ENCODE measurements at places on chromosomes 12 and 14.

GRCh38 chr12:12039897-12040296 lies 30.8 kb upstream of the BCL2L14 start:
- DNase-seq = no peak

GRCh38 chr14:65492266-65492665 lies 79.7 kb downstream of the FUT8 start:
- no peak for DNase-seq

DNA sequence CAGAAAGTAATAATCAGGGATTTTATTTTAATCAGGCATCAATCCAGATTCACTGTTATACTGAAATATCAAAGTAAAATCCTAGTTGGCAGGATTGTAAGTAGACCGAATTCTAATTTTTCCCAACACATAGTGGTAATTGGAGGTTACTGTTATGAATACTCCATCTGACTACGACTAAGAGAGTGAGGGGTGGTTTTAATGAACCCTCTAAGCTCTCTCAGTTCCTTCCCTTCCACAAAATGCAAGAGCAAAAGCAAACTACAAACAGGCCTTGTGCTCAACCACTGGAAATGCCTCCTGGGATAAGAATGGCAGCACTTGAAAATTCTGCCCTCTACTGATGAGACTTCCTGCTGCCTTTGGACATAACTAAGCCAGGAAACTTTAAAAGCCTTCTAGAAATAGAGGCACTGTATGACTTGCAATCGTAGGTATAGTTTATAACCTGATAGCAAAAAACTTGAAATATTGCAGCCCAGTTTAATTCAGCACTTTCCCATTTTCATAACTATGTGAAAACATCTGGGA lies 184.8 kb downstream of the SLC16A7 start:
- no peak for DNase-seq

GRCh38 chr12:1117970-1118563 lies 127.0 kb downstream of the ERC1 start:
- peak; percentile 37 for DNase-seq

GRCh38 chr14:79279645-79280597 lies 931.4 kb downstream of the DIO2 start:
- no peak for DNase-seq

DNA sequence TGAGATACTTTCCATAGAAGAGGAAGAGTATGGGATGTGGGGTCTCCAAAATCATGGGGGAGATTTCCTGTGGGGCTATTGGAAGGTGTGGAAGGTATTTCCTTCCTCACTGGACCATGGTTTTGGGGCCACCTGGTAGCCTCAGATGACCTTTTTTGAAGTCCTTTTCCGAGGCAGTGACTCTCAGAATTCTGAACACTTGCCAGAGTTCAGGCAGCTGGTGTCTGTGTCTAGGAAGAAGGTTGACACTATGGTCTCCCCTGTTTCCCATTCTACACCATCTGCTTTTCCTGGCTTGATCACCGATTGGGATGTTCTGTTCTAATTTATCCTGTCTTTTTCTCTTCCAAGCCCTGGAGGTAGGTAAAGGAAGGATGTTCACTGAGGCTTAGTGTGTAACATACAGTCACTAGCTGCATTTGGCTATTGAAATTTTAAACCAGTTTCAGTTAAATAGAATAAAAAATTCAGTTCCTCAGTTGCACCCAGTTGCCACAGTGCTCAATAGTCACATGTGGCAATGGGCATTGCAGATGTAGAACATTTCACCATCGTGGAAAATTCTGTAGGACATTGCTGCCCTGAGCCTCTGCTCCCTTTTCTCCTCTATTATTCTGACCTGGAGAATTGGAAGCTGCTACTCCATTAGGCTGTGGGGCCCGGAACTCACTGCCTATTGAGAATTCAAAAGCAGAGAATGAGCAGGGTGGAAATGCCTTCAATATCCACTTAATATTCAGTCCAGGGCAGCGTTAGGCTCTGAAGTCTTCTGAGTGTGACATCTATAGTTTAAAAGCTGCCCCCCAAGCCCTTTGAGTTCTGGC lies 11.0 kb upstream of the PLEKHG3 start:
- DNase-seq = no peak

GRCh38 chr12:108328420-108328819 lies 10.7 kb downstream of the CMKLR1 start:
- no peak for DNase-seq

- DNase-seq = no peak
Measured at GRCh38 chr12:6520186-6520585, 14.1 kb upstream of the GAPDH start.

DNA sequence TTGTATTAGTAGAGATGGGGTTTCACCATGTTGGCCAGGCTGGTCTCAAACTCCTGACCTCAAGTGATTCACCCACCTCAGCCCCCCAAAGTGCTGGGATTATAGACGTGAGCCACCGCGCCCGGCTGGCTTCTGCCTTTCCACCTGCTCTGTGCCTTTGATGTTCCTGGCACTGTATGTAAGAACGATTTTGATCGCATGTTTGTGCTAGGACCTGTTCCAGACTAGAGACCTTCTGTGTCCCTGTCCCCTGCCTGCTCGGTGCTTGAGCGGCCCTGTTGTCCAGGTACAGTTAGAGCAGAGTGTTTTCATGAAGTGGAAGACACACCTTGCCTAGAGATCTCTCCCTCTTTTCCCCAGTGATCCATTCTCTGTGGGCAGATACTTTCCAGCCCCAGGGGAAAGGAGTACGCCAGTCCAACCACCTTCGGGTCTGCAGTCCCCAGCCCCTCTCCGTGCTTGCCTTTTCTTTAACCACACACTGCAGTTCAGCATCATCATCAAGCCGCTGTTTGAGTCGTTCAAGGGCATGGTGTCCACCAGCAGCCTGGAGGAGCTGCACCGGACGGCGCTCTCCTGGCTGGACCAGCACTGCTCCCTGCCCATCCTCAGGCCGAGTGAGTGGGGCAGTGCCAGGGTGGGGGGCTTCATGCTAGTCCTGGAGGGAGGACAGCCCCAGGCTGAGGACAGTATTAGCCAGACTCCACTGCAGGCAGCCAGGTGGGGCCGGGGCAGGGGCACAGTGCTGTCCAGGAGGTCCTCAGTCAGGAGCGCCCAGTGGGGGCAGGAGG lies 33.4 kb downstream of the IL31 start:
- DNase-seq = no peak

DNA sequence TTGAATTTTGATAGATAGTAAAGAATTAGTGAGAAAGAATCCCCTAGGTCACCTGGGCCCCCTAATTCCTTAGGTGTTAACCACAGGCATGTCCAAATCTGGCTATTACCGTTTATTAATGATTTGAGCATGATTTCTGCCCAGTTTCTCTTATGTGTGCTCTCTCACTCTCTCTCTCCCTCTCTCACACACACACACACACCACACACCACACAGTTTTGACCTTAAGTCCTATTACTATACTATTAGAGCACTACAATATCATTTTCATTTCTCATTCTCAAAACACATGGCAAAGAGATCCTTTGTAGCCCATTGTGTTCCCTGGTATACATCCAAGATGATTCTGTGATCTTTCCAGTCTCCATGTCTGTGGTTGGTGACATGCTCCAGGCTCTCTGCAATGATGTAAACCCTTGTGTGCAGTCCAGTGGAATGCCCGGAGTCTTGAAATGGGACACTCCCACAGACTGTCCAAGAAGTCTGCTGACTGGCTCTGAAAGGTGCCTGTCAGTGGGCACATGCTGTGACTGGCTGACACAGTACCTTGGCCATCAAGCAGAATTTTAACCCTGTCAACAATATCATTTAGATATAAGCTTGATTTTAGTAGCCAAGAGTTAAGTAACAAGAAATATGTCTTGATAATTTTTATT lies 96.2 kb downstream of the FIGNL2 start:
- no peak for DNase-seq

- DNase-seq = no peak
Measured at GRCh38 chr12:71439613-71440344, at the start of gene LGR5. LGR5 (plus strand) TSS chr12:71439798; CDS start chr12:71440081, 283 bp downstream.

GRCh38 chr12:61554268-61555008 lies 705.8 kb upstream of the USP15 start:
- DNase-seq = no peak

DNA sequence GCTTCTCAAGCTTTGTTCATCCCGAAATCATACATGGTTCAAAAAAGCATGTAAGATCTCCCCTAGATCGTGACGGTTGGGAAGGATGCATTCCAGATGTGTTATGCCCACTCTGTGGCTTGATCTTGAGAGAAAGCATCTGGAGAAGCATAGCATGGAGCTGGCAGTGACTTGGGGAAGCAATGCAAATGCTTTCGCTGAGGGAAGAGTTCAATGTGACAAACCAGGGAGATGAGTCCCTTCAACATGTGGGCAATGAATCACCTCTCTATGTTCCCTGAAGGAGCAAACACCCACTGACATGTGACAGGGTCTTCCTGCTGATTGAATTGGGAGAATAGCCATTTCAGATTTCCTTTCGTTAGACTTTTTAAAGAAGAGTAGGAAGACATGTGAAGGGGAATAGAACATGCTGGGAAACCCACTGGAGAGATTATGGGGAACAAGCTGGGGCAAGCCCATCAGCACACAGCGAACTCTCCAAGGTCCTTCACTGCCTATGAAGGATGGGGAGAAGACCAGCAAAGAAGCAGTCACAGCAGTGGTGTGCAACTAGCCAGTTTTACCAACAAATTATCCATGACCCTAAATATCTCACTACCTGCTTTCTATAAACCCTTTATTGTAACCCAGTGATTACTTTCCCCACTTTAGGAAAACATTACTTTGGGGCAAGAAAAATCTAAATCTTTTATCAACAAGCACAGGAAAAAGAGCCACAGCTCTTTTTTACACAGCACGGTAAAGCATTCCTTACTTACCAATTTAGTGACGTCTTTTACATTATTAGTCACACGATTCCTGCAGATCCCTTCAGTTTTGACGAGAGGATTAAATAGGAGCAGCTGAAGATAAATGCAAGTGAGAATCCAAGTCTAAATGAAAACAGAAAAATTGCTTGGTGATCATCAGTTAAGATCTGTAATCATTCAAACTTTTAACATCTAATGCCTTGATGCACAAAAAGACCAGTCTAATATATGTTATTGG lies 35.0 kb downstream of the KITLG start:
- no peak for DNase-seq
